ENCODE measurements at places on chromosomes 12 and 14.

- DNase-seq: no peak
These were observed 86.3 kb downstream of the KIF26A start for GRCh38 chr14:104224506-104225277.

DNA sequence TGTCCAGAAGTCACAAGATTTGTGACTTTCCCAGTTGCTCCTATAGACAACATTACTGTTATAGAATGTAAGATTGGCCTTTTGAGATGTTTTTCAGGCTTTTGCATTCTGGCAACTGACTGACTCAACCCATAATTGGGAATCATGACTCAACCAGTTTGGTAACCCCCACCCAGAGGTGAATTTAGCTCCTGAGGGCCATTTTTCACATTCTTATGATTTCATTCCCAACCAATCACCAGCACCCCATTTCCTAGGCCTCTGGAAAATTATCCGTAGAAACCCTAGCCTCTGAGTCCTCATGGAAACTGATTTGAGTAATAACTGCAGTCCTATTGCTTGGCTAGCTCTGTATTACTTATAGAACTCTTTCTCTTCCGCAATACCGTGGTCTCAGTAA lies 626.0 kb upstream of the SEL1L start:
- DNase-seq: no peak

DNA sequence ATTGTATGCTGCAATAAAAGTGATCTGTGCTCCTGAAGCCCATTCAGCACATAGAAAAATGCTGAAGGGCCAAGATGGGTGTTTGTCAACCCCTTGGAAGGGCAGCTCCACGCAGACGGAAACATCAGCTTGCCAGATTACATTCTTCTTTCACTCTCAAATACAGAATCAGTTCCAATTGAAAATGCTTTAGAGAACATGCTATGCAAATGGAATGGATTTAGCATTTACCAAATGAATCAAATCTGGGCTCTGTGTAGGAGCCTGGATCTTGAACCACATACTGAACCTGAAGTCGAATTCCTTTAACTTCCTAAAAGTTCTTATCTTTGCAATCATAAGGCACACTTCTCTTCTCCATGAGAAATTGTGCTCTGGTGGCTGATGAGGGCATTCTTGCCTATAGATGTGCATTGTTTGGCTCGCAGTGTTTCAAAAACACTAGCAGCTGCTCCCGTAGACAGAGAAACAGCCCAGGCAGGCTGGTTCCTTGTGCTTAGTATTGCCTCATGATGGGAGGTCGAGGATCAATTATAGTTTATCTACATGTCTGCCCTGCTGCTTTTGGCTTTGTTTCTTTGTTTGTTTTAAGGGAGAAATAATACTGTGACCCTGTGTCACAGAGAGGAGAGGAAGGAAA lies 489.8 kb upstream of the FLRT2 start:
- no peak for DNase-seq

DNA sequence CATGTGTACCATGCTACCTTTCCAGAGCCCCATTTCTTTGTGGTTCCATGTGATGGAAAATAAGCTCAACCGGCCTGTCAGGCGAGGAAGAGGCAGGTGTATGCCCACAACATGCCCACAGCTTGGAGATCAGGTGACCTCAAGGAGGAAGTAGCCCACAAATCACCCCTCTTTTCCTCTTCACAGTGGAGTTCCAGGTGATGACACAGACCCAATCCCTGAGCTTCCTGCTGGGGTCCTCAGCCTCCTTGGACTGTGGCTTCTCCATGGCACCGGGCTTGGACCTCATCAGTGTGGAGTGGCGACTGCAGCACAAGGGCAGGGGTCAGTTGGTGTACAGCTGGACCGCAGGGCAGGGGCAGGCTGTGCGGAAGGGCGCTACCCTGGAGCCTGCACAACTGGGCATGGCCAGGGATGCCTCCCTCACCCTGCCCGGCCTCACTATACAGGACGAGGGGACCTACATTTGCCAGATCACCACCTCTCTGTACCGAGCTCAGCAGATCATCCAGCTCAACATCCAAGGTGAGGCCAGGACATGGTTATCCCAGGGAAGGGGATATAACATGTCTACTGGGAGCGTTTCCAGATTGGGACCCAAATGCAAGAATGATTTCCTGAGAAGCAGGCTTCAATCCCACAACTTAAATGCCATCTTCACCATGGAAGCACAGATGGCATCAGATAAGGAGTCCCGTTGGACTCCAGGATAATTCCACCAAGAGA lies 5.5 kb downstream of the TAPBPL start:
- no peak for DNase-seq
